ENCODE measurements at places on chromosomes 1 and 21.

- DNase-seq, result no peak
These were observed 1.2 kb downstream of the DMBX1 start for GRCh38 chr1:46490656-46491442.

GRCh38 chr1:76759171-76759860, 108.0 kb upstream of the ST6GALNAC5 start:
- no peak for DNase-seq

- DNase-seq, result no peak
These were observed 9.8 kb downstream of the OR2W3 start for GRCh38 chr1:247905181-247905580.

DNA sequence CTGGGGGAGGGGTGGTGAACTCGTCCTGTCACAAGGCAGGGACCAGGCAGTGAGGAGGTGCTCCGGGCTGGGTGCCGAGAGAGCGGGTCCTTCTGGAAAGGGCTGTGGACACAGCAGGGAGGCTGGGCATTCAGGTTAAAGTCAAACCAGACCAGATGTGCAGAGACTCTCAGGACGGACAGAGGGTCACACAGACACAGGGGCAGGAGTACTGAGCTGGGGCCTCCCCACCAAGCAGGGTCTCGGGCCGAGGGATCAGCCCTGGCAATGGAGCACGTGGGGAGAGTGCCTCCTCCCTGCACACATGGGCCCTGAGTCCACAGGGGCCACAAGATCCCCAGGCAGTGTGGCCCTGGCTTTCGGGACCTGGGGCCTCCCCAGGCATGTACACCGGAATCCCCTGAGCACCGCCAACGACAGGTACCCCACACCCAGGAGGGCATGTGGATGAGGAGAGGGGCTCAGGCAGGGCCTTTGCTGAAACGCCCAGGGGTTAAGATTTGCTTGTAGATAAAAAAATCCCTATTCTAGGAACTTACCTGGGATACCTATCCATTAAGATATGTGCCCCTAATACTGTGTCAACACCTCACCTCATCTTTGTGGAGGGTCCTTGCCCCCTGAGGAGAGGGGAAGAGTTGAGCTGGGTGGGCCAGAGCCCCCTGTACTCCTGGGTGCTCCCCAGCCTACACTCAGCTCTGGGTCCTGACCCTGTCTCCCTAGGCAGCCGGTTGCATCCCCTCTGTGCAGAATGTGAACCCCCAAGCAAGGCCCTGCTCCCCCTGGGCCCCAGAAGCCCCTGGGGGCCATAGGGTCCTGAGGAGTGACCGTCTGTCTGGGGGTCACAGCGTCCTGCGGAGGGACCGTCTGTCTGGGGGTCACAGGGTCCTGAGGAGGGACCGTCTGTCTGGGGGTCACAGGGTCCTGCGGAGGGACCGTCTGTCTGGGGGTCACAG, 46.9 kb upstream of the ADARB1 start:
- no peak for DNase-seq

DNA sequence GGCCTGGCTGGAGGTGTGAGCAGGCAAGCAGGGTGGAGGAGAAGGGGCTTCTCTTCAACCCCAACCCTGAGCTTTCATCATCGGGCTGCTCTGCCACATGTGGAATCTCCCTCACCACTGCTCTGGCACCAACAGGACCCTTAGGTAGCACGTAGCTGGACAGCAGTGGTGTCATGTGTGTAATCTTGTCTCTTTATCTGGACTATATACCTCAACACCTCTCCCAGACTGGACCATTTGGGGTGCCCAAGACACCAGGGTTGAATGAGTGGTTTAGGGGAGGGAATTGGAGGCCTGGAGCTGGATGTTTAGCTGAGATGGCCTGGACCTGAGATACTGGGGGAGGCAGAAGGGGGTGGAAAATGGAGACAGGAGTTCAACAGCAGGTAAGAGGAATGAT, 63.0 kb downstream of the UBE2T start:
- DNase-seq, result no peak

GRCh38 chr21:27586986-27587385, 620.1 kb upstream of the ADAMTS5 start:
- no peak for DNase-seq

- DNase-seq, result no peak
These were observed 1.2 kb downstream of the TAL1 start for GRCh38 chr1:47230692-47231300.

GRCh38 chr1:34928699-34929496, 552 bp downstream of the DLGAP3 start:
- DNase-seq, result peak; percentile 10

GRCh38 chr1:156705918-156706656, 704 bp upstream of the CRABP2 start:
- peak; percentile 53 for DNase-seq

- DNase-seq, result peak; percentile 64
These were observed 119.7 kb downstream of the PPIAL4G start for GRCh38 chr1:148363439-148363810.

GRCh38 chr1:209657140-209657879, 5.1 kb upstream of the LAMB3 start:
- DNase-seq, result no peak

GRCh38 chr1:209542585-209542984, 40.9 kb upstream of the CAMK1G start:
- DNase-seq, result no peak

GRCh38 chr1:167227934-167228378, 7.3 kb downstream of the POU2F1 start:
- DNase-seq, result no peak

GRCh38 chr1:115322631-115323030, 15.4 kb downstream of the NGF start:
- DNase-seq, result no peak

DNA sequence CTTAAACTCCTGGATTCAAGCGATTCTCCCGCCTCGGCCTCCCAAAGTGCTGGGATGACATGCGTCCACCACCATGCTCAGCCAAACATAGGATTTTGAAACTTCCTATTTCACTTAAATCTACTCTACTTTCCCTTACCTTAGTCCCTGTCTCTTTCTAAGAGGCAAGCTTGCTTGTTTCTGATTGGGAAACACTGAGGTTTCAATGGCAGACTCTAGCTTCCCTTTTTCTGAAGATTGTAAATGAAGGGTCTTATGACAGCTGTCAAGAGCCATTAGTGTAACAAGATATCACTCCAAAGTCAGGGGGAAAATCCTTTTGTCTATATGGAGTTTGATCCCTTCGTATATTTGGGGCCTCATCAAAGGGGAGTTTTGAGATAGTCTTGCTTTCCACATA, 23.5 kb upstream of the LMO4 start:
- DNase-seq, result no peak

GRCh38 chr1:23798662-23799142, 1.9 kb downstream of the GALE start:
- DNase-seq, result no peak

DNA sequence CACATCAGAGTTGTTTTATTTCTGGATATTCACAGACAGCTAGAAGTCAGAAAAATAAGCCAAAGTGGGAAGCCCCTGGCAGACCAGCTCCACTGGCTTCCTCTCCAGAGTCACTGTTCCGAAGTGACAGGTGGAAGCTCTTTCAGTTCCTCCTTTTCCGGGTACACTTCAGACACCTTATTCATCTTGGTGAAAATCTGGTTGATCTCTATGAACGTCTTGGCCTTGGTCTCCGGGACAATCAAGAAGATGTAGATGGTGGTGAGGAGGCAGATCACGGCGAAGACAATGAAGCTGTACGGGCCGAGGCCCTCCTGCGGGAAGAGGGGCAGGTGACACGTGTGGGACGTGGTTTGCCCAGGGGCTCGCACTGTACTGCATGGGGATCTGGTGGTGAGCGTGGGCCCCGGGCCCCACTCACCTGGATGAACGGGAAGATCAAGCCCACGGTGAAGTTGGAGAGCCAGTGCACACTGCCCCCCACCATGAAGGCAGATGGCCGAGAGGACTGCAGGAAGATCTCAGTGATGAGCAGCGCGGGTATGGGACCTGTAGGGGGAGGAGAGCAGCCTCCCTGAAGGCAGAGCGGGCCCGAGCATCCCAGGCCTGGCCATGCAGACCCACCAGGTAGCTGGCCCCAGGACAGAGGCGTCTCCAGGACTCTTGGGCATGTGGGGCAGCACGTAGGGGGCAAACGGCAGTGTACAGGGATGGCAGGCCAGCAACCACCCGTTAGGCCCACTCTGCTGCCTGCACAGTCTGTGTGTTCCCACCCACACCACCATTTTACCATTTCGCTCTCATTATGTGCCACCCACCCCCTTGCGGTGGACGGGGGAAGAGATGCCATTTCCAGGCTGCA, 11.5 kb upstream of the SLC2A7 start:
- no peak for DNase-seq

GRCh38 chr1:88457197-88457596, 226.9 kb upstream of the PKN2 start:
- DNase-seq, result no peak

- no peak for DNase-seq
These were observed 125.8 kb upstream of the SLC44A3 start for GRCh38 chr1:94694226-94694915.

GRCh38 chr1:18021242-18021641, 86.4 kb upstream of the IGSF21 start:
- no peak for DNase-seq

GRCh38 chr1:83691953-83692500, 306.9 kb downstream of the TTLL7 start:
- DNase-seq, result no peak

- no peak for DNase-seq
These were observed 120.7 kb downstream of the GRIK3 start for GRCh38 chr1:36913484-36914060.

- peak; percentile 86 for DNase-seq
These were observed 3.8 kb downstream of the FBXO2 start for GRCh38 chr1:11650331-11650991.

DNA sequence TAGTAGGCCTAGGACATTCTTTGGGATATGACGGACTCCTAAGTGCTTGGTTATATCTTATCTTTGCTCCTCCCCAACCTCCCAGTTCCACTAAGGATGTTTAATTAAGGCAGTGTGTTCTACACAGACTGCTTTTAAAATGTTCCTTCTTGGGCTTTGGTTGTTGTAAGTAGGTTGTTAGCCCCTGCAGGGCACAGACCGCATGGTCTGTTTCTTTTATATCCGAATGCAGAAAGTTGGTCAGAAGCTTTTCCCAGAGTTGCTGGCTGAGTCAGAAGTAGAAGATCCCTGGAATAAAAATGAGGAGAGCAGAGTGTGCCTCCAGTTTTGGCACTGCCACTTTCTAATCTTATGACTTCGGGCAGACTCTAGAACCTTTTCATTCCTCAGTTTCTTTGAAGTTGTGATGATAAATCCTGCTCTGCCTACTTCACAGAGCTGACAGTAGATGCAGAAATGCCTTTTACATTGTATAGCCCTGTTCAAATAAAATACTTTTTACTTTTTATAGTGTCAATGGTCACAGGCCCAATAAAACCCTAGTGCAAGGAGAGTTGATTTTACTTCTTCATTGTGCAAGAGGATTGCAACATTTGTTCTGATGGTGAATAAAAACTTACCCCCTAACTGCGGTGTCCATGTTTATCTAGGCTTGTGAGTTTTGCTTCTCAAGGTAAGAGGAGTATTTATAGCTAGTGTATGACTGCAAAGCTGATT, 18.4 kb downstream of the FMN2 start:
- no peak for DNase-seq

- DNase-seq, result no peak
These were observed 300.7 kb downstream of the SEC16B start for GRCh38 chr1:177669161-177669560.

DNA sequence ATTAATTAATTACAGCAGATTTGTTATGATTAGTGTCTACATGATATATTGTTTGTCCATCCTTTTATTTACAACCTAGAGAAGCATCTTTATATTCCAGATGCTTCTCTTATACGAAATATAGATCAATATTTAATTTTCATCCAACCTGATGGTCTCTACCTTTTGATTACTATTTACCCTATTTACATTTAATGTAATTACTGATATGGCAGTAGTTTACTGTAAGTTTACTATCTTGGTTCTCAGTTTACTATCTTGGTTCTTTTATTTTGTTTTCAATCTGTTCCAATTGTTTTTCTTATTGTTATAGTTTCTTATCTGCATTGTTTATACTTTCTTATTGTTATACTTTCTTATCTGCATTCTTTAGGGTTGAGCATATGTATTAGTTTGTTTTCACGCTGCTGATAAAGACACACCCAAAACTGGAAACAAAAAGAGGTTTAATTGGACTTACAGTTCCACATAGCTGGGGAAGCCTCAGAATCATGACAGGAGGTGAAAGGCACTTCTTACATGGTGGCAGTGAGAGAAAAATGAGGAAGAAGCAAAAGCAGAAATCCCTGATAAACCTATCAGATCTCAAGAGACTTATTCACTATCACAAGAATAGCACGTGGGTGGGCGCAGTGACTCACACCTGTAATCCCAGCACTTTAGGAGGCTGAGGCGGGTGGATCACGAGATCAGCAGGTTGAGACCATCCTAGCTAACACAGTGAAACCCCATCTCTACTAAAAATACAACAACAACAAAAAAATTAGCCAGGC, 28.9 kb downstream of the FAF1 start:
- DNase-seq, result no peak

DNA sequence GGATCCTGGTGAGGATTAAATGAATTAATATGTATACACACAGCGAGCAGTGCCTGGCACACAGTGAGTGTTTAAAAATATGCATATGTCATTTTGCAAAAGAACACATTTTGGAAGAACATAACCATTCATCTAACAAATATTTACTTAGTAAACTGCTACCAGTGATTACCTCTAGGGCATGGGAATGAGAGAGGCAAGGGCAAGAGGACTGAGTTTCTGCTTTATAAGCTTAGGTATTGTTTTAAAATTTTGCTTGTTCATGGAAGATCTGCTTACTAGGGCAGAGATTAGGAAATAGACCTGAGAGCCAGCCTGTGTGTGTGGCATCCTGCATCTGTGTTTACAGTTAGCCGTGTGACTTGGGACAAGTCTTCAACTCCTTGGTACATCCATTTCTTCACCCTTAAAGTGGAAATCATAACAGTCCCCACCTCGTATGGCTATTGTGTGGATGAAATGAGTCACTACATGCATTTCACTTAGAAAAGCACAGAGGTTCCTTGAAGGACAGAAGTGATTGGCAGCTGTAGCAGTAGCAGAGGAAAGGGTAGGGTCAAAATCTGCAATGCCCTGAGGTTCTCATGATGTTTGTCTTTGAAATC, 198.5 kb upstream of the FMN2 start:
- DNase-seq, result no peak

- no peak for DNase-seq
These were observed 5.9 kb upstream of the THEM4 start for GRCh38 chr1:151915061-151915686.

GRCh38 chr21:35351434-35351833, 302.3 kb upstream of the RUNX1 start:
- no peak for DNase-seq

Data from CD4-positive, CD25-positive, alpha-beta regulatory T cell (primary cell).